ENCODE measurements at places on chromosomes 3 and 15.

DNA sequence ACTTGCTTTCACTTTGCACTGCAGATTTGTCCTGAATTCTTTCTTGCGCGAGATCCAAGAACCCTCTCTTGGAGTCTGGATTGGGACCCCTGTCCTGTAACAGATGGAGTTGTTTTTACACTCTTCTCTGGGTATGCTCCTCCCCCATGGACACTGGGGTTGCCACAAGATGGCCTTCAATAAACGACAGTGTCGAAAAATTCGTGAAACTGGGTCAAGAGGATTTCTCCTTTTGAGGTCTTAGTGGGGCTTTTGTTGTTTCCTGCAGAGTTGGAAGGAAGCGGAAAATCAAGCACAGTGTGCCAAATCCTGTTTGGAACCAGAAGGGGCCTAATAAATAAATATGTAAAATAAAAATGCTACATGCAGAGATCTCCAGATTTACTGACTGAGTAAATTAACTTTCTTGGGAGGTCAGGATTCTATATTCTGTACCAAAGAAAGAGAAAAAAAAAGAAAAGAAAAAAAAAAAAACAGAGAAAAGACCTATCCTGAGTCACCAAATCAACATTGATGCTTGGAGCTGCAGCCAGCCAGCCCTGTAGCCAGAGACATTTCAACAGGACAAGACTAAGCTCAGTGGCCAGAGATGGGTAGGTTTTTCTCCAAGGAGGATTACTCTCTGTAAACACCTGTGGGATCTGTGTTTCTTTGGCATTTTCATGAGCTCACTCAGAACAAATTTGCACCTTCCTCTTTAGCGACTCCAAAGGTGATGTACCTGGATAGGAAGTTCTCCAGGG, 24.8 kb downstream of the CCDC80 start:
- no peak for DNase-seq

GRCh38 chr3:61595288-61595687, 33.9 kb downstream of the PTPRG start:
- no peak for DNase-seq

DNA sequence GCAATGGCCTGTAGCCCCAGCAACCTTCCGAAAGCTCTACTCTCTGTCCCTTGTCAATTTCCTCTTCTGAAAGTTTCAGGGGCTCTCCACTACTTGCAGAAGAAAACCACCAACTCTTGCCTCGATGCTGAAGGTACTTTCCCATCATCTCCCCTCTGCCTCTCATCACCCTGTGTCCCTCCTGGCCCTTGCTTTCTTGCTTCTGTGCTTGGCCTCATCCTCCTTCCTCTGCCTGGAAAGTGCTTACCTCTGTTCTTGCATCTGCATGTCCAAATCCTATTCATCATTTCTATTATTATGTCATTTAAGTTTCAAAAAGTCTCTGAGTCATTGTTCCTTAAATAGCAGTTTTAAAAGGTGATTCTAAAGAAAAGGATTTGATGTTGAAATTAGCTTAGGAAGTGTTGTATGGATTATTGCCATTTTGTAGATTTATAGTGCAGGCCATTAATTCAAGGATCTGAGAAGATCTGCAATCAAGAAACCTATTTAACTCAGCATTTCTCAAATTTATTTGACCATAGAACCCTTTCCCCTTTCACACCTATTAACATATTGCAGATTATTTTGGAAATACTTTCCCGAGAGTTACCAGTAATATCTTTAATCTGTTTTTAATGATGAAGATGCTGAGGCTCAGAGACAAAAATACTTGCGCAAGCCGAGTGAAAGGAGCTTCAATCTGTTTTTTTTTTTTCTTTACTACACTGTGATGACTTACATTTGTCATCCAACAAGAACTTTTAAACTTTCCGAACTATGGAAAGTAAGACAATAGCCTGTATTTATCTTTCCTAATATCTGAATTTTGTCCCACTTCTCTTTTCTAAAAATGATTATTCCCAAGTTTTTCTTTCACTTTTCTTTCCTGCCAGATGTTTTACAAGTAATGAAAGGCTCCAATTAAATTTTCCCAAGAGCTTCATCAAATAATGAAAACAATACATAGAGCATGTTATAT, 22.3 kb upstream of the CFAP161 start:
- no peak for DNase-seq

GRCh38 chr3:72458375-72458774, 389.9 kb downstream of the SHQ1 start:
- DNase-seq, result no peak

DNA sequence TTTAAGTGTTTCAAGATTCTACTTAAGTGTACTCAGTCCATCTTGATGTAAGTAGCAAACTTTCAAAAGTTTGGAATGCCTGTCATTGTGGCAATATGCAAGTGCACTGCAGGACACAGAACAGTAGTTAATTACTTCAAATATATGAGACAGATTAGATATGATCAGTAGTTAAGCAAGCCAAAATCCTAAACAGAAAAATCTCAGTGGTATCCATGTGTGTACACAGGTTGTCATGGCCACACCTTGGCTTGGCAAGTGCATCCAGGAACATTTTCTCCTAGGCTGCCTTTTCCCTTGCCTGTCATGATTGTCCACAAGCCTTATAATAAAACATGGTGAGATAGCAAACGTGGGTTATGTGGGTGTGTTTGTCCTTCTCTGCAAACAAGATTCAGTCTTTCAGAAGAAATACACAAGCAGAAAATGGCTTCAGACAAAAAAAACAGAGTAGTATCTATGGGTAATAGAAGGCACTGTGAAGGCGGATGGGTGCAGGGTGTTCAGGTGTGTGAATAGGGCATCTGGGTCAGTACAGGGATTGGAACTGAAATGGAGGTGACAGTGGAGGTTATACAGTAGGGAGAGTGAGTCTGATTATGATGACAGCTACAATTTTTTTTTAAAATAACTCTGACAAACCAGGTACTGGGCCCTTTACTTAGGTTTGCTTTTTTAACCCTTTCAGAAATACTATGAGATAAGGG, 229.0 kb upstream of the LRIG1 start:
- DNase-seq, result no peak

DNA sequence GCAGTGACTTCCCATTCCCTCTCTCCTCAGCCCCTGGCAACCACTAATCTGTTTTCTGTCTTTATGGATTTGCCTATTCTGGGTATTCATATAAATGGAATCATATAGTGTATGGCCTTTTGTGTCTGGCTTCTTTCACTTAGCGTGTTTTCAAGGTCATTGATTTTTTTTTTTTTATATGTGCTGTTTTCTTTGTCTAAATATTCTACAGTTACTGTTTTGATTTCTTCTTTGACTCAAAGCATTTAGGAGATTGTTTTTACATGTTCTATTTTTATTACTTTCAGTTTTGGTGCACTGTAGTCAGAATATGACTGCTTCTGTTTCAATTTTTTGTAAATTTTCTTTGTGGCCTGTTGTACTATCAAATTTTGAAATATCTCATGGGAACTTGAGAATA, 71.9 kb upstream of the RNU6-1 start:
- no peak for DNase-seq
